Effector memory CD4-positive, alpha-beta T cell (primary cell): ENCODE measurements at places on chromosomes 3 and 15.

DNA sequence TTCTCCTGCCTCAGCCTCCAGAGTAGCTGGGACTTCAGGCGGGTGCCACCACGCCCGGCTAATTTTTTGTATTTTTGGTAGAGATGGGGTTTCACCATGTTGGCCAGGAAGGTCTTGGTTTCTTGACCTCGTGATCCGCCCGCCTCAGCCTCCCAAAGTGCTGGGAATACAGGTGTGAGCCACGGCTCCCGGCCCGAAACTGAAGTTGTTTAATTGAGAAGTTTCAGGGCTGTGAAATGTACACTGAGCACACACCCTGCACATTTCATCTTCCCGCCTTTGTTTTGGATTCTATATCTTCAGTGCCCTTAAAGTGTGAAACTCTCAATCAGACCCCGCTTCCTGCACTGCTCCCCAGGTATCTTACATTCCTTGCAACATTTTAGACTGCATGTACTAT, 149.1 kb downstream of the FNDC3B start:
- H3K27ac ChIP-seq = no peak overlapping the region
- H3K4me1 ChIP-seq = no peaks in the 10 kb centered on the region
- no peak for DNase-seq
- no peak overlapping the region for H3K4me3 ChIP-seq

- peaks cover 7% of the 10 kb centered on the region for H3K4me1 ChIP-seq
- H3K27ac ChIP-seq = peak overlapping the region; percentile 88
These were observed 727 bp downstream of the RAP2B start for GRCh38 chr3:153162513-153163392.

DNA sequence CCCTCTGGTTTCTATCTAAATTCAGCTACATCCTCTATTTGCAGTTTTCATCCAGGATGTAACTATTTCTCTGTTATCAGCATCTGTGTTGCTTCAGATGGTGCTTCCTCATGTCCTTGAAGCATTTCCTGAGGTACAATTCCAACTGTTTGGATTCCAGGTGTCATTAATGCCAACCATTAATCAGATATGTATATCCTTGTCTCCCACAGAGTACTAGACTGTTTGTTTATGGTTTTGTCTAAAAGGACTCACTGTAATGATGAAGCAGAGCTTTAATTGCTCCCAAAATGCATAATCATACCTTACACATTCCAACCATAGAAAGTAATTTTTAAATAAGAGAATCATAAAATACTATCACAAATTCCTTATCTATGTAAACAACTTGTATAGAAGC, 288.5 kb upstream of the MME start:
- no peak overlapping the region for H3K4me3 ChIP-seq
- DNase-seq = no peak
- no peaks in the 10 kb centered on the region for H3K4me1 ChIP-seq
- no peaks in the 10 kb centered on the region for H3K36me3 ChIP-seq

DNA sequence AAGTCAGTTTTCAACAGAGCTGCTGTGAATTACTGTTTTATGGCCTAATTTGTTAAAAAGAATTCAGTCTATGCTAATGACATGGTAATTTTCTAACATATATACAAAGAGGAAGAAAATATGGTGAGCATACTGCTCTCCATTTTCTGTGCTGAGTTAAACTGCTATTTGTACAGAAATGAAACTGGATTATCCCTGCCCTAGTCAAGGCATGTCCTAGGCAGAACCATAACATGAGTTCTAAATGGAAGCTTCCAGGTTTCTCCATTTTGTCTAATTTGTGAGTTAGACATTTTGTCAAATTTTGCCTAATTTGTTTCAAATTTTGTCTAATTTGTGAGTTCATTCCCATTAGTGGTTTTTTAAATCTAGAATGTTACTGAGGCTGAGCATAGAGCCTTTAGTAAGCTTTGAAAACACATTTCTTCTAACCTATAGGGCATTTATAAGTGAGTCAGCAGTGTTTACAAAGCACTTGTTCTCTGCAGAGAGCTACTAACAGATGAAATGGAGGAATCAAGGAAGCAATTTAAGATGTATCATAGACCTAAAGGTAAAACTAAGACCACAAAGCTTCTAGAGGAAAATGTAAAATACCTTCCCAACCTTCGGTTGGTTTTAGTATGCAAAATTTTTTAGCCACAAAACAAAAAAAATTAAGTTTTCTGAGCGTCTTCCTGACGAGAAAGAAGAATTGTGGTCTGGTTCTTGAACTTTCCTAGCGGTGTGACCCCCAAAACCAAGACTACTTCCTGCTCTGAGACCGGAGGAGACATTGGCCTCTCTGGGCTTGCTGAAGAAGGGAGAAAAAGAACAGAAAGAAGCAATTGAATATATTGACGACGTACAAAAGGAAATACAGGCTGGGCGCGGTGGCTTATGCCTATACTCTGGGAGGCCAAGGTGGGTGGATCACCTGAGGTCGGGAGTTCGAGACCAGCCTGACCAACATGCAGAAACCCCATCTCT, 9.8 kb downstream of the P2RY14 start:
- DNase-seq = no peak
- no peaks in the 10 kb centered on the region for H3K27me3 ChIP-seq
- no peaks in the 10 kb centered on the region for H3K36me3 ChIP-seq
- H3K4me3 ChIP-seq = no peak overlapping the region
- peaks cover 4% of the 10 kb centered on the region for H3K4me1 ChIP-seq

- no peak overlapping the region for H3K4me3 ChIP-seq
- no peaks in the 10 kb centered on the region for H3K4me1 ChIP-seq
- no peaks in the 10 kb centered on the region for H3K27me3 ChIP-seq
- no peak for DNase-seq
These were observed 134.8 kb downstream of the SNRPN start for GRCh38 chr15:25089577-25089976.

GRCh38 chr3:17771177-17772017, 29.0 kb upstream of the TBC1D5 start:
- H3K4me3 ChIP-seq = no peak overlapping the region
- no peak overlapping the region for H3K27ac ChIP-seq
- no peaks in the 10 kb centered on the region for H3K36me3 ChIP-seq
- peaks cover 3% of the 10 kb centered on the region for H3K4me1 ChIP-seq

- no peak for DNase-seq
- no peak overlapping the region for H3K4me3 ChIP-seq
- no peaks in the 10 kb centered on the region for H3K27me3 ChIP-seq
- H3K36me3 ChIP-seq = no peaks in the 10 kb centered on the region
- no peaks in the 10 kb centered on the region for H3K4me1 ChIP-seq
These were observed 326.2 kb downstream of the RYR3 start for GRCh38 chr15:33636958-33637357.

DNA sequence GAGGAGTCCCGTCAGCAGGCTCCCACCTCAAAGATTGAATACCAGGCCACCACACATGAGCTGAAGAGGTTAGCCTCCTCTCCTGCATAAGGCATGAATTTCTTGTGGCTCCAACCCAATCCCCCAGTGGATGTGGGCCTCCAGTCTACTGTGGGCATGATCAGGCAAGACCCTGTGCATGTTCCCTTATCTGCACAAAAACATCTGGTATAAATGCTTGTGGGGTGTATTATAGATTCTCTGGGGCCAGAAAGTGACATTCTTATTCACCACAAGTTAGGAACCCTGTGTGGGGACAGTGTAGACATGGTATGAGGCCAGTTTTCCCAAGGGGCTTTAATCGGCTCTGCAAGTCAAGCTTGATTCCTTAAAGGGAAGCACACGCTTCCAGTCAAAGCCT, 18.2 kb upstream of the UBP1 start:
- no peak overlapping the region for H3K27ac ChIP-seq
- H3K27me3 ChIP-seq = no peaks in the 10 kb centered on the region
- no peaks in the 10 kb centered on the region for H3K4me1 ChIP-seq
- DNase-seq = no peak
- no peak overlapping the region for H3K4me3 ChIP-seq
- H3K36me3 ChIP-seq = no peaks in the 10 kb centered on the region

- H3K27me3 ChIP-seq = no peaks in the 10 kb centered on the region
- H3K27ac ChIP-seq = no peak overlapping the region
- H3K4me1 ChIP-seq = peaks cover 40% of the 10 kb centered on the region
These were observed 507.0 kb downstream of the FOXP1 start for GRCh38 chr3:71076361-71077002.

DNA sequence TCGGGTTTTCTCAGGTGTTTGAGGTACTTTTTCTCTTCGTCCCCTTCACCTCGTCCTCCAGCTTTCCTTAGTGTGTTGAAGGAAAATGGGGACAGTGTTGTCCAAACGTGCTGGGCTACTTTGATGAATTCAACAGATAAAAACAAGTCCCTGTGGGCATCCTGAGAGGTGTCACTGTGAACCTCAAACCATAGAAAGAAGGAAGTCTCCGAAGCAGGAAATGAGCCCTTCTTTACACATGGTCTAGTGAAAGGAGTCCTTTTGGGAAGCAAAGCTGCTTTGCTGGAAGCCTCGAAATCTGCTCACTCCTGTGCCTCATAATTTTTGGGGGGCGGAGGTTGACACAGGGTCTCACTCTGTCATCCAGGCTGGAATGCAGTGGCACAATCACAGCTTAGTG, 10.6 kb downstream of the IL17RB start:
- H3K4me3 ChIP-seq = no peak overlapping the region
- peaks cover 5% of the 10 kb centered on the region for H3K36me3 ChIP-seq
- DNase-seq = no peak
- H3K27ac ChIP-seq = no peak overlapping the region

- no peaks in the 10 kb centered on the region for H3K4me1 ChIP-seq
- no peak for DNase-seq
- no peaks in the 10 kb centered on the region for H3K27me3 ChIP-seq
- H3K36me3 ChIP-seq = no peaks in the 10 kb centered on the region
These were observed 47.9 kb downstream of the PEAK1 start for GRCh38 chr15:77371850-77372563.

DNA sequence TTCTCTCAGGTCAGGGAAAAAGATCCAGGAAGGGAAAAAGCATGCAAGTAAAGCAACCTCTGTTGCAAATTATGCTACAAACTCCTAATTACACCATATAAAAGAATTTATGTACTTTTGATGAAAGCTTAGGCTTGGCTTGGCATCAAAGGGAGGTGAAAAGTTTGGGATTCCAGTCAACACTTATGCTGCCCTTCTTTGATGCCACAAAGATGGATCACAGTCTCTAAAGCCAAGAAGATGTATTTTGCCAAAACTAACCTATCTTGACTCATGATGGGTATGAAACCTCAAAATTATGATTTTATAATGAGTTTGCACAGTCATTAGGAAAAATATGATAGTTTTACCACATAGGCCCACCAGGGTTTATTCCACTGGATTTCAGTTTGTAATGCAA, 101.0 kb upstream of the CCDC80 start:
- H3K36me3 ChIP-seq = no peaks in the 10 kb centered on the region
- no peak for DNase-seq
- no peaks in the 10 kb centered on the region for H3K27me3 ChIP-seq
- no peak overlapping the region for H3K27ac ChIP-seq
- peaks cover 25% of the 10 kb centered on the region for H3K4me1 ChIP-seq
- H3K4me3 ChIP-seq = no peak overlapping the region

GRCh38 chr3:58629629-58630028, 36.9 kb downstream of the FAM3D start:
- no peaks in the 10 kb centered on the region for H3K36me3 ChIP-seq
- no peak for DNase-seq
- no peak overlapping the region for H3K27ac ChIP-seq
- H3K4me1 ChIP-seq = peaks cover 3% of the 10 kb centered on the region
- H3K4me3 ChIP-seq = no peak overlapping the region
